ENCODE measurements at places on chromosomes 3 and 15.
A peak's percentile ranks its signal among the peaks of the same experiment; 100 is the strongest.

- no peak for DNase-seq
These were observed 19.1 kb downstream of the FAM81A start for GRCh38 chr15:59457103-59457502.

DNA sequence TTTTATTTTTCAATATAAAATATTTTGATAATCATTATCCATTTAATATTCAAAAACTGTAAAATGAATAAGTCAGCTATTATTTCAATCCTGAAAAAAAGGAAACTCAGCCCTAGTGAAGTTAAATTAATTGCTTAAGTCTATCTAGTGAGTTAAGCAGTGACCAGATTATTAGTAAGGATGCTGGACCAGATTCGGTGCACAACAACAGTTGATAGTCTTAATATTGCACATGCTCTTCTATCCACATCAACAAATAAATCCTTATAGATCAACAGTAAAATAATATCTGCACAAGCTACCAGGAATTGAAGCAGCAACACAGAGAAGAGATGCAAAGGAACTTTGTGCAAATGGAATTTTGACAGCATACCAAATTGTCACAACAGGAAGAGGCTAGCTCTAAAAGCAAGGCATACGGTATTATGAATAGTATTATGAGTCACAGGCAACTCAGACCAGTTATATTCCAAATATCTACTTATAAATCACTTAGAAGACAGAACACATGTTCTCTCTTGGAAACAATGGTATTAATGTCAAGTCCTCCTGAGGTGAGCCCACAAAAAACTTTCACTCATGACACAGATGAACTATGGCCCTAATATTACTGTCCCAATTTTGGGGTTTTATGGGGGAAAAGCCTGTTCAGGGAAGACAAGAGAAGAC, 24.9 kb downstream of the VPS13C start:
- DNase-seq, result no peak

GRCh38 chr3:85304360-85304964, 345.7 kb downstream of the CADM2 start:
- DNase-seq, result no peak

DNA sequence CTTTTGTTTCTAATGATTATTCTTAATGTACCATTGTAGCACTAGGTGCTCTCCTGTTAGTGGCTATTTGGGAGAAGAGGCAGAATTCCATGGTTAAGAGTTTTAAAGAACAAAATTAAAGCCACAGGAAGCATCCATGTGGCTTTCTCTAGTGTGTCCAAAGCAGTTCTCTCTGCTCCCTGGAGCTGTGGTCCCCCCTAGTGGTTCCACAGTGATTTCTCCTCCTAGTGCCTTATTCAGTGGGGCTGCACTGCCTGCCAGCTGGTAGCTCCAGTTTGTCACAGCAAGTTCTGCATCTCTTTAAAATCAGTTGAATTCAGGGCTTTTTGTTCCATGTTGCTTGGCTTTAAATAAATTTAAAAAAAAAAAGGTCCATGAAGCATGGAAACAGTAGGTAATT, 39.6 kb upstream of the FAM98B start:
- peak; percentile 27 for DNase-seq

- DNase-seq, result no peak
These were observed 22.8 kb upstream of the FLNB start for GRCh38 chr3:57985176-57985983.

DNA sequence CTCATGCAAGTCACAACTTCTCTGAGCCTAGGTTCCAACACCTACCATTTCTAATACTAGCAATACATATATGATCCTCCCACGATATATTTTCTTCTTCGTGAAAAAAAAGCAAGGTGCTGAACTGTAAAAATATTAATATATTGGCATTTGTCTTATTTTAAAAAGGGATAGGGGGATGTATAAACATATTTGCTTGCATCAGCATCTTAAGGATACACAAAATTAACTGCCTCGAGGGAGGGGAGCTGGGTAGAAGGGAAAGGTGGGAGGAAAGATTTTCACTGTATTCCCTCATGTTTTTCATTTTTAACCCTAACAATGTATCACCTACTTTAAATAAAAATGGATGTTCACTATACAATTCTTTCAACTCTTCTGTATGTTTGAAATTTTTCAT, 1.3 kb downstream of the HACD2 start:
- no peak for DNase-seq

Measured in activated naive CD4-positive, alpha-beta T cell treated with anti-CD3 and anti-CD28 coated beads, Interleukin-2, amount 10 ng/mL, durations not matched to agents 7 days and 5 days (primary cell).